ENCODE measurements at places on chromosomes 6 and 20.

- no peak for DNase-seq
These were observed 17.1 kb upstream of the TINAG start for GRCh38 chr6:54291146-54291545.

DNA sequence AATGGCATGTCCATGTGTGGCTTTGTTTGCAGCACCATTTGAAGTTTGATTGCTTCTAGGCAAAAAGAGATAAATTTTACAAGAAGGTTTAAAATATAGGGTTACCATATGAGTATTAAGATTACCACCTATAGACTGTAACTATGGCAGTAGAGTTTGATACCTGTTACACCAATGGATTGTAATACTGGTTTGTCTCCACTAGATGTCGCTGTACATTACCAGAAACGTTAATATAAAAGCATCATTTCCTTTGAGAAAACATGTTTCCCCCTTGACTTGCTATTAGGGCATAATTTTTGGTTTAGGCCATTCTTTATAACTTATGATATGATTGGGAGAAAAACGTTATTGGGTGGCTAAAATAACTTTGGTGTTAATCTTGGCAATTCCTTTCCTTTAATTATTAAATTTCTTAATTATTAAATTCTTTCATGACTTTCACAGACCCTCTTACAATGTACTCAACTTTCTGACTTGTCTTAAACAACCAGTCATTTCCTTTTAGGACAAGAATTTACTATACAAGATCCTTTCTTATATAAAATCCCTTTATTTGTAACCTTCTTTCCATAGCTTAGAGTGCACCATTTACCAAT is 42.8 kb downstream of the HLA-DPB1 start:
- peak; percentile 40 for DNase-seq

- no peak for DNase-seq
These were observed 201.8 kb downstream of the TTLL2 start for GRCh38 chr6:167526465-167527368.

DNA sequence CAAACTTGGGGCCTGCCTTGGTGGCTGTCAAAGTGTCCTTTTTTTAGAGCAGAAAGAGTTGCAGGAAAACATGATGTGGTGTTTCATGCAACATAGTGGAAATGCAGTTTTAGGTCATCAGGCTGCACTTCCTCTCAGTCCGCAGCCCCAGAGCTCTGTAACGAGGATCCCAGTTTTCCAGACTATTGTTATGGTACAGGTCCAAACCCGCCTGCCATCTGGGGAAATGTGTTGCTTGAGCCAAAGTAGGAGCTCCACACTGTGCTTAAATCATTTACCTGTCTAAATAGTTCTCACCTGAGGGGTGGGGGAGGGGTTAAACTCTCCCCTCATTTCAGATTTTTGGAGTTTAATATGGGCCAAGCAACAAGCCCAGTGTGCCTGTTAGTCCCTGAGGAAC is 59.8 kb downstream of the GOPC start:
- DNase-seq: no peak

- DNase-seq: no peak
These were observed 79.8 kb downstream of the GINS1 start for GRCh38 chr20:25487306-25487705.

- no peak for DNase-seq
These were observed 26.7 kb downstream of the SERPINB9 start for GRCh38 chr6:2876210-2877056.

DNA sequence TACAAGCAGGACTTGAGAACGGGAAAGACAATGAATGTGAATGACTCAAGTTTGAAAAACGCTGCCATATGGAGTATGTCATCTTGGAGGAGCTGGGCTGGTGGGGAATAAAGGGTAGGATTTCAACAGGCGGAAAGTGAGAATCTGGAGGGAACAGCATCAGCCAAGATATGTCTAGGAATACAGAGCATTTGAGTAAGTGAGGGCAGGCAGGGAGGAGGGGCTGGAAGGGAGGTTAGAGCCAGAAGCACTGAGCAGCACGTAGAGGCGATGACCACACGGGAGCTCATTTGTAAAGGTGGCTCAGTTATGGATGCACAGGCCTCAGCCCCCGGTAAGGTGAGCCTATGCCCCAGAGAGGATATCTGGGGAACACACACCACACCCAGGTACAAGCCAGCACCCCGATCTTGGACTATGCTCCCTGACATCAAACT is 115.1 kb downstream of the ZMYND8 start:
- DNase-seq: no peak

Data from effector memory CD8-positive, alpha-beta T cell (primary cell).